Retinal pigment epithelial cell (primary cell): ENCODE measurements at places on chromosomes 11 and 22.
A peak's percentile ranks its signal among the peaks of the same experiment; 100 is the strongest.

- peak; percentile 3 for DNase-seq
These were observed at the start of gene SLC17A6 for GRCh38 chr11:22337596-22338485. Gene SLC17A6 (plus strand): TSS chr11:22338381. CDS start chr11:22338534, 153 bp downstream.

- DNase-seq: no peak
These were observed 21.0 kb upstream of the HTATIP2 start for GRCh38 chr11:20342347-20343141.

GRCh38 chr11:115168229-115168671 is 336.0 kb downstream of the CADM1 start:
- DNase-seq: no peak

DNA sequence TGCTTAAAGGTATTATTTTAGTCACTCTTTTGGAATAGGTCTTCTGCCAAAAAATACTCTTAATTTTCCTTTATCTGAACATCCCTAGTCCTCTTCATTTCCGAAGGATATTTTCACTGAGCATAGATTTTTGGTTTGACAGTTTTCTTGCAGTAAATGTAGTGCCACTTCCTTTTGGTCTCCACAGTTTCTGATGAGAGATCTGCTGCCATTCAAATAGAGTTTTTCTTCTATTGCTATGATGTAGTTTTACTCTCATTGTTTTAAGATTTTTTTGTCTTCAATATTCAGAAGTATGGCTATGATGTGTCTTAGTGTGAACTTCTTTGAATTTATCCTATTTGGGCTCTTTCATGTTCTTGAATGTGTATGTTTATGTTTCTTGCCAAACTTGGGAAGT is 281.1 kb upstream of the SORL1-AS1 start:
- DNase-seq: no peak

DNA sequence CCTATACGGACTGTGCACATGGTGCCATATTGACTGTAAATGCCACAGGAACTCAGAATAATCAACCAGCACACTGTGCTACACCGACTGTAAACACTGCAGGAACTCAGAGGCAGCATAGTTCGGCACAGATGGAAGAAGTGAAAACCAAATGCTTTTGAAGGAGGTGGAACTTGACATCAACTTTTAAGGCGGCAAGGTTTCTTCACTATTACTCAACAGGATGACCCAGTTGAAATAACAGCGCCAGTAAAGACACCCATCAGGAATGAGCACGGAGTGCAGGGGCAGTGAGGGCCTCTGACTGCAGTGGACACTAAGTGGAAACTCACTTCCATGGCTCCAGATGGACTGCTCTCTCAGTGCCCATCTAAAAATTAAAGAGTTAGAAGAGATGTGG is 15.7 kb downstream of the TESMIN start:
- DNase-seq: no peak

GRCh38 chr11:34890812-34891211 is 25.4 kb downstream of the APIP start:
- DNase-seq: peak; percentile 13

- DNase-seq: no peak
These were observed 29.6 kb downstream of the SHANK3 start for GRCh38 chr22:50702261-50702671.

GRCh38 chr11:132423266-132423665 is 1052.9 kb downstream of the NTM start:
- DNase-seq: no peak
